Thymus (tissue), 14 donors: ENCODE measurements at places on chromosomes 6 and 20.

DNA sequence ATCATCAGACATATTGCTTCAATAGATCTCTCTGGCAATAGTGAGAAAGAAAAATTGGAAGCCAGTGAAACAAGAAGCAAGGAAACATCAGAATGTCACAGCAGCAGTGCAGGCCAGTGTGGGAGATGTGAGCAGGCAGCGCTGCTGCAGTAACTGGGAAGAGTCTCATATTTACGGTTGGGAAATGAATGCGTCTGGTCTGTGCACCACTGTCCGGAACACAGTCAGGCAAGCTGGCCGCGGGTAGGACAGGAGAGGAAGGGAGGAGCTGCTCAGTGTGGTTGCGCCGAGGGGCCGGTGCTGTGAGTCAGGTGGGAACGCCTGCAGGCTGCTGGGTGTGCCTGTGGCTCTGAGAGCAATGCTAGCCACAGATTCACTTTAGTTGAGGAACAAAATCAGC, 6.4 kb upstream of the PSMG4 start:
- DNase-seq, result no peak

DNA sequence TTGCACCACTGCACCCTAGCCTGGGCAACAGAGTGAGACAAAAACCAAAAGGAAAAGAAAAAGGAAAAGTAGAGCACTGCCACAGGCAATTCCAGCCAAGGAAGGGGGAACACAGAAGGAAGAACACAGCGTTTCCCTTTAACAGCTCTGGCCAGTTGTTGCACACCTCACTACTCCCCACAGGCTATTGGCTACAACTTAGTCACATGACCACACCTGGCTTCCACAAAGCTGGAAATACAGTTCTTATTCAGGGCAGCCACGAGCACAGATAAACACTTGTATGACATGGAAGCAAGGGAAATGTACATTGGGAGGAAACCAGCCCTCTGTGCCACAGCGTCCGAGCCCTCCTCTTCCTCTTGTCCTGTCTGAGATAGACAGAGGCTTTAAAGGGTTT, 249.0 kb upstream of the JARID2 start:
- DNase-seq, result no peak

DNA sequence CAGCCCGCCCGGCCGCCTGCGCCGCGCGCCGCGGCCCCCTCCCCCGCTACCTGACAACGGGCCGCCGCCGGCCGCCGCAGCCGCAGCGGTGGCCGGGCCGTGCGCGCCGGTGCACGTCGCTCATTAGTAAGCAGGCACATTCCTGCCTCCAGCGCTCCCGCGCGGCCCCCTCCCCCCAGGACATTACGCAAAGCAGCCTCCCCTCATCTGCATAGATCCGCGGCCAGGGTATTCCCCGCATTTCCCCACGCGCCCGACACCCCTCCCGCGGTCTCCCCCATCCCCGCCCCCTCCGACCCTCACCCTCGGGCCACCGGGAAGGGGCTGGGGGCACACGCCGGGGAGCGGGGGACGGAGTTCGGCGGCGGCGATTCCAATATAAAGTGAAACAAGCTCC, at the start of gene HIVEP2:
Gene HIVEP2 (minus strand): TSS at position 128 of the 397 bp plus-strand sequence. CDS start 170,438 bp downstream, outside the sequence.
- no peak for DNase-seq

DNA sequence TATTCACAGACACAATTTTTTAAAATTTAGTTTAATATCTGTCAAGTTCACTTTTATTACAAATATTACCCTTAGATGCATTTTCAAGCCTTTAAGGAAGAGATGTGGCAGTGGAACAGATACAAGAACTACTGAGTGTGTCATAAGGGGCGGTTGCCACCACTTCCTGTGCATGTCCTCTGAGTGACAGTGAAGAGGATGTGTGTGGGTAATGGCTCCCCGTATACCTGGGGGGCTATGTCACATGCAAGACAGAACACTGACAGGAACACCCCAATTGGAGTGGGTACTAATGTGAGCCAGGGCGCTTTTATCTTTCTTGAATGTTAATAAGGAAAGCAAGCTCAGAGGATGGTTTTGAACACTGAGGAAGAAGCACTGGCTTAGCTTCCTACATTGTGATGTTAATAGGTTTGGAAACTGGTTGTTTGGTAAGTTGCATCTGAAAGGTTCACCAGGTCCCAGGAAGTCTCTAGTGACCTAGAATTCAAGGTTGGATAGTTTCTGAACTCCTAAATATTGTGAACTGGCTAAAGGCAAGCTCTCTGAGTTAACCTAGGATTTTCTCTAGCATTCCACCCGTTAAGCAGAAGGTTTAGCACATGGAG, 83.4 kb upstream of the ASF1A start:
- peak; percentile 89 for DNase-seq
